Type B pancreatic cell (in vitro differentiated cells): ENCODE measurements at places on chromosomes 4 and X. TPM values are rescaled to one million over a fixed set of nuclear protein-coding genes. Genes with fewer than 3 reads are reported as not detected.

The IL21 gene
- not detected in 2 replicates for total RNA-seq

The RAB39B gene
- 2.5 and 4.0 TPM in 2 replicates for total RNA-seq

GRCh38 chr4:37726666-37727065 is 40.5 kb upstream of the RELL1 start:
- no peak for DNase-seq

GRCh38 chrX:71067712-71068043 is 456 bp downstream of the SNX12 start:
- no peak for DNase-seq

GRCh38 chr4:181119186-181119585 is 1124.0 kb upstream of the TENM3 start:
- no peak for DNase-seq
